ENCODE measurements at places on chromosomes 11 and 22.

DNA sequence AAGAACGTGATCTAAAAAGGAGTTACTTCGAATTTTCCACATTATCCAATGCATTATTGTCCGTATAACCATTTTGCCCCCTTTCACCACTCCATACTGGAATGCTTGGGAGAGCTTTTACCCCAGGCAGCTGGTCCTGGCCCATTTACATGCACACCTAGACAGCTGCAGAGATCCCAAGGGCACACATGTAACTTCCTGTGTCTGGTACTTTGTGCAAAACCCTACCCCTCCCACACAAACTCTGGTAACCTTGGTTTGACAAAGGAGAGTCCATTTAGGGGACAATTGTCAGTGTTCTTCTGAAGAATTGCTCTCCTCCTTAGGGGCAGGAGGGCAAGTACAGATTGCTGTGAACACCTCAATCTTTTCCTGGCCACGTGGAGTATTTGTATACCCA is 57.3 kb upstream of the SORL1 start:
- no peak for DNase-seq

- no peak for DNase-seq
Measured at GRCh38 chr11:27248576-27249509, 114.2 kb downstream of the CCDC34 start.

GRCh38 chr11:112453601-112454577 is 193.2 kb upstream of the PLET1 start:
- no peak for DNase-seq

GRCh38 chr11:112613051-112613972 is 347.9 kb upstream of the NCAM1 start:
- DNase-seq = peak; percentile 17

DNA sequence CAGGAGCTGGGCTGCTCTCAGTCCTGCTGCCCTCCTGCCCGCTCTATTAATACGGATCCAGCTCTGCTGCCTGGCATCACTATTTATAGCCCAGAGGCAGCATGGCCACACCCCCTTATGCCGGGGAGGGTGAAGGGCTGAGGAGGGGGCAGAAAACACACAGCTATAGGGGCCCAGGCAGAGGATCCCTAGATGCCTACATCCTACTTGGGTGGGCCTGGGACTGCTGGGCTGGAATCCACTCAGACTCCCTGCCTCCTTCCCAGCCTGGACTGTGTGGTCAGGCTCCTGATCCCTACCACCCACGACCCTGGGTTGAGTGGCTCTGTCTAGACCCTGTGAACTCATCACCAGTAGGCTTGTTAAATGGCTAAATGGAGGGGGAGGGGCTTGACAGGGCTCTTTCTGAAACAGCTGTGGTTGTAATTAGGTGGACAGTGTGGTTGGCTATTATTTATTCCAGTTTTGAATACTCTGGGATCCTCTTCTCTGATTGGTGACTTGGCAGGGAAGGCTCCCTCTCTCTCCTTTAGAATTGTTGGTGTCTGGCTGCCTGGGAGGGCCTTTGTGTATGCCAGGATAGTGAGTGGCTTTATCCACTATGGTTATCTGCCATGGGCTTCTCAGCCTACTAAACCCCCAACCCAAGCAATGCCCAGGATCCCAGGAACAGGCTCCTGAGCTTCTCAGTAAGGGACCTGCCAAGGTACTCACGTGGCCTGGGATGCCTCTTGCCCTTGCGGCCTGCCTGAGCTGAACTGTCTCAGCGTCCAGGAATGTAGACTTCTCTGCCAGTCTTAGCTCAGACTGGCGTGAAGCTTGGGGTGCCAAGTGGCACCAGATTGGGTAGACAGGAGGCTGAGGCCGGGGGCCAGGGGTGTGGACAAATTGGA is 15.2 kb downstream of the PHLDB1 start:
- peak; percentile 87 for DNase-seq

DNA sequence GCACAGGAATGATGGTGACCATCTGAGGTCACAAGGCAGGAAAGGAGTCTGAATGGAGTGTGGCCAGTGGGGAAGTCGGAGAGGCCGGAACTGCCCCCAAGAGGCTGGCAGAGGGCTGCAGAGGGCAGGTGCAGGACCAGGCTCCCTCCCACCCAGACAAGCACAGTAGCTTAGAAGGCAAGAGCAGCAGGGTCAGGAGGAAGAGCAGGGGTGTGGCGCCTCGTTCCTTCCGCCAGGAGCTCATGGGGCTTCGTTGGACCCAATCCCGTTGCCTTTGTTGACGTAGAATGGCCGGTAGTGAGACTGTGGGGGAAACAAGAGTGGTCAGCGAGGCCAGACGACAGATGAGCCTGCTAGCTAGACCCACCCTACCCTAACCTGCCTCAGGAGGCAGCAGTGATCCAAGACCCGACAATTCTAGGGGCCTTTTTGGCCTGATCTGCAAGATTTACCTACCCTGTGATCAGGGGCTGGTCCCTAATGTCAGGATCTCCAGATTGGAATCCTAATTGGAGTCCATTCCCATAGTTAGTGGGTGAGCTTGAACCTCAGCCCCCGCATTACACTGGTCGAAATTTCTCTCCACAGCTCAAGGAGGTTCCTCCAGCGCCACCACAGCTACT is 25.6 kb downstream of the TRIM29 start:
- DNase-seq = no peak

DNA sequence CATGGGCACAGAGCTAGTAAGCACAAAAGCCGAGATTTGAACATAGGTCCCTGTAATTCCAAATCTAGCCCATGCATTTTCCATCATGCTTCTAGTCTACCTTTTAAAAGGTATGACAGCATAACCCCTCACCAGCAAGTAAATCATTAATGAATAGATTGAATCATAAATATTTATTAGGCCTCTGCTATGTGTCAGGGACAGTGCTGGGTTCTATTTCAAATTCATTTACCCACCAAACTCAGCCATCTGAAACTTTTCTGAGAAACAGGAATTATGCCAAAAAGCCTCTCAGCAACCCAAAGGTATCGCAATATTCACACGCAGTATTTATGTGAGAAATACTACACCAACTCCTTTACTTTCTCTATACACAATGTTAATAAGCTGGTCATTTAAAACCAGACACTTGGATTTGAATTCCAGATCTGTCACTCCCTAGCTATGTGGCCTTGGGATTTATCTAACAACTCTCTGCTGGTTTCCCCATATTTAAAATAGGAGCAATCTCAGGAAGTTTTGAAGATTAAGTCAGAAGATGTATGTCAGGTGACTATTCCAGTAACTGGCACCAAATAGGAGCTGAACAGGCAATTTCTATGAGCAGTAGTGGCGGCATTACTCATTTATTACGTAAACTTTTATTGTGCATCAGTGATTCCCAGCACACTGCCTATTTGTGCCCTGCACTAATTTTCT is 191.4 kb downstream of the TENM4 start:
- DNase-seq = no peak

DNA sequence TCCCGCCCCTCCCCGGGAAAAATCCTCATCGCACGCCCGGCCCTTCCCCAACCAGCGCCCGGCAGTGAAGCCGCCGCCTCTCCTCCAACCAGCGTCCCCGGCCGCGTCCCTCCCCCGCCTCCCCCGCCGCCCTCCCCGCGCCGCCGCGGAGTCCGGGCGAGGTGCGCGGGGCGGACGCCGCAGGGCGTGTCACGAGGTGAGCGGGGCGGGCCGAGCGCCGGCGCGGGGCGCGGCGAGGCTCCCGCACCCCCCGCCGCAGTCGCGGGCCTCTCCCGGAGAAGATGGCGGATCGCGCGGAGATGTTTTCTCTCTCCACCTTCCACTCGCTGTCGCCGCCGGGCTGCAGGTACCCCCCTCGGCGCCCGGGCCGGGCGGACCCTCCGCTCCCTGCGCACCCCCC is at the start of gene MAPK8IP2:
MAPK8IP2 (plus strand) TSS at position 256 of the 400 bp plus-strand sequence; CDS start at position 282, 26 bp downstream.
- DNase-seq = no peak

- no peak for DNase-seq
Measured at GRCh38 chr11:10473371-10473770, 18.3 kb downstream of the AMPD3 start.

DNA sequence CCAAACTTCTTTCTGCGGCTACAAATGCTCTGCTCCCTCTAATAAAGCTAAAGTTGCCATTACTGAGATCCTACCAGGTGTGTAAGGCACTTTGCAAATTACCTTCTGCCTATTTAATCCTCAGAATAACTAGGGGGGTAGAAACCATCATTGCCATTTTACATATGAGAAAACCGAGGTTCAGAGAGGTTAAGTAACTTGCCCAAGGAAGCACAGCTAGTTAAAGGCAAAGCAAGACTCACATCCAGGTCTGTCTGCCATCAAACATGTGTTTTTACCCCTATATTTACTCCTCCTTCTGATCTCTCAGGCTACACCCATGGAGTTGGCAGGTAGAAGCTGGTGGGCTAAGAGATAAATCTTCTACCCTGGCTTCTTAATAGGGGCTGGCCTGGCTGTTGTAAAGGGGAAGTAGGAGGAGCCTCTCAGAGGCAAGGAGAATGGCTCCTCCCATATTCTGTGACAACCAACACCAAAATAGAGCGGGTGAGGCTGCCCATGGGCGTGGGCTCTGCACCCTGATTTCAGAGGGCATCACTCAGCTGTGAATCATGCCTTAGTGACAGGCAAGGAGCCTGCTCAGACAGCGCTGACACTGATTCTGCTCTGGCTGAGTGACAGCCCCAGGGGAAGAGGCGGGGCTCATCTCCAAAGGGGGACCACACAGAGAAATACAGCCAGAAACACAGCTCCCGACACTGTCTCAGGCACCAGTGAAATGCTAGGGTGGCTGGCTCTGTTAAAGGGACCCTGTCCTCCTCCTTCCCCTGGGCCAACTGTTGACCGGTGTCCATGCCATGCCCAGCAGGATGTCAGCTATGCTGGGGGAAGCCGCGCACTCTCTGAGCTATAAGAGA is 106.8 kb downstream of the ABTB2 start:
- DNase-seq = peak; percentile 87

DNA sequence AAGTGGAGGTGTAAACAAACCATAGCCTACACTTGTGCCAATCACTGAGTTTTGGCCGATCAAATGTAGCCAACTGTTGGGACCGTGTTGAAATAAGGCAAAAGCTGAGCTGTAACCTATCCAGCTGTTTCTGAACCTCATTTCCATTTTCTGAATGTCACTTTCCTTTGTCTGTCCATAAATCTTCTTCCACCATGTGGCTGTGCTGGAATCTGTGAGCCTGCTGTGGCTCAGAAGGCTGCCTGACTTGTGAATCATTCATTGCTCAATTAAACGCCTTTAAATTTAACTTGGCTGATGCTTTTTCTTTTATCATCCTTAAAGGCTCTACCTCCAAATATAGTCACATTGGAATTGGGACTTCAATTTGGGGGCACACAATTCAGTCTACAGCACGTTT is 203.1 kb upstream of the MPPED2 start:
- DNase-seq = peak; percentile 11

- DNase-seq = no peak
Measured at GRCh38 chr11:32316858-32317642, 118.3 kb downstream of the WT1 start.

- DNase-seq = no peak
Measured at GRCh38 chr11:95767498-95767897, 22.1 kb downstream of the FAM76B start.

DNA sequence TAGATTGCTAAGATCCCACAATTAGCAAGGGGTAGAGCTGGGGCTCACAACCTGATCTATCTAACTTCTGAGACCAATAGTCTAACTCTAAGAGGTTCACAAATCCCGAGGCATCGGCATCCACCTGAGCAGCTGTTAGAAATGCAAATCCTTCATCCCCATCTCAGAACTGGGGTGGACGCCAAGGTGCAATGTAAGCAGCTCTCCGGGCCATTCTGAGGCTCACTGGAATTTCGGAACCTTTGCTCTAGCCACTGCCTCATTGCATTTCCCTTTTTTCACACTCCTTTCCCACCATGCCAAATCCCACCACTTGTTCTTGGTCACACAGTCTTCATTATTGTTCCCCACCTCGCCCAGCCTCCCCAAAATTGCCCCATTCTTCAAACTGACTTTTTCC is 29.8 kb downstream of the MAML2 start:
- DNase-seq = no peak

GRCh38 chr11:124724979-124725718 is 14.6 kb upstream of the NRGN start:
- no peak for DNase-seq

DNA sequence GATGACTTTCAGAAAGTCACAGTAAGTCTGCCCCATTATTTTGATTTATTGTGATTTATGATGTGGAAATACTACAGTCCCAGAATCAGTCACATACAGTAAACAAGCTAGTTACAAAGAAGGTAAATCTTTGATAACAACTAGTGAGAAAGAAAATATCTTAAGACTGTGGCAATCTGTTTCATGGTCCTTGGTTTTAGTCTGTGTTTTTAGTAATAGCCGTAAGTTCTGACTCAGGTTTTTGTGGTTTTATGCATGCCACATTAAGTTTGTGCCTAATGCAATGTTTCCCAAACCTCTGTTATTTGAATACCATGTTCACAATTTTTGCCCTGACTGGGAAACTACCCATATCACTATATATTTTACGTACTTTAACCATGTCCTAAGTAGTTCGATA is 6.7 kb downstream of the CEP295 start:
- no peak for DNase-seq

DNA sequence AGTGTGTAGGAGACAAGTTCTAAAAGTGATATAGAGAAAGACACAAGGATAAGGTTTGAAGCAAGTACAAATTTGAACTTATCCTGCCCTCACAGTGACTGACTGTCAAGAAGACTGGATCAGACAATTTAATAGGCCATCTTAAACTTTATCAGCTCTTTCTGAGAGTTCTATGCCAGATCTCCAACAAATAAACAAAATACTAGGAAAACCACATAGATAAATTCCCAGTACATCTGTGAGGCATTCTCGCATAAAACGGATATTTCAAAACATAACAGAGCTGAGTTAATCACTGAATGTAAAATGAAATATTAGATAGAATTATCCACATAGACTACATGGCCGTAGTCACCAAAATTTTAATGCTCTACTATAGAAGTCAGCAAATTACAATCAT is 120.9 kb upstream of the LUZP2 start:
- DNase-seq = no peak

- no peak for DNase-seq
Measured at GRCh38 chr11:1223346-1224110, 662 bp downstream of the MUC5B start.

DNA sequence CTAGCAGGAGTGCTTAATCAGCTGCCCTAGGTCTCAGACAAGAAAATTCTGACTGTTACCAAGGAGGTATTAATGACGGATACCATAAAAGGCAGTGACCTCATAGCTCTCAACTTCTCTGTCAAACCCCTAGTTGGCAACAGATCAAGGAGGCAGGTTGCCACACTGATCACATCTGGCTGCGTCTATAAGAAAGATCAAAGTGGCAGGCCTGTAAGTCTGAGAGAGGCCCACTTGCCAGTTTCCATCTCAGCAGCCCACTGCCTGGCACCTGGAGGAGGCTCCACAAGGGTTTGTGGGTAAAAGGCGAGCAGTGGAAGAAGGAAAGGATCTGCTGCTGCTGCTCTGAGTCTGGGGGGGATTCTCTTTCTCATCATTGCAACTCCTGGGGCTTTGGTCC is 239.6 kb upstream of the MPPED2 start:
- DNase-seq = no peak

Measured in gastrocnemius medialis (tissue), 4 donors.